ENCODE measurements at places on chromosomes 2 and 18.

DNA sequence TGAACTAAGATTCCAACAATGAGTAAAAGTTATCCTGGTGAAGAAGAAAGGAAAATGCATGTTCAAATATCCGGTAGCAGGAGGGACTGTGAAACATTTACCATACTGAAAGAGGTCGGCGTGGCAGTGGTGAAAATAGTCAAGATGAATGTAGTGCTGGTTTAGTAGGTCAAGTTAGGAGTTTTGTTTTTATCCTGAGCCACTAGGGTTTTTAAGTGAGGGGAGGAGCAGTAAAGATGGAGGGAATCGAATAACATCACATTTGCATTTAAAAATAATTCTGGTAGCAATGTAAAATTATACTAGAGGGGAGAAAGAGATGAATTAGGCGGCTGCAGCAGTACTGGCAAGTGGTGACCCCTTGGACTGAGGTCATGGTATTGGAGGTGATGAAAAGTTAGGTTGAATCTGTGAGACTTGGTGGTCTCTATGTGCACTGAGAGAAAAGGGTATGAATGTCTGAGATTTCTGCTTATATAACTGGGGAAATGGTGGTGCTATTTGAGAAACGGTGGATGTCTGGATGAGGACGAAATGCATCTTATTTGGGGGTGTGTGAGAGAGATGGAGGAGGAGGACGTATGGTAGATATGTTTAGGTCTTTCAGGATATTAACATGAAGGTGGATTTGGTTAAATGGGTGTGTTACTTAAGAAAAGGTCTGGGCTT is 5.9 kb downstream of the VAPA start:
- no peak for DNase-seq

DNA sequence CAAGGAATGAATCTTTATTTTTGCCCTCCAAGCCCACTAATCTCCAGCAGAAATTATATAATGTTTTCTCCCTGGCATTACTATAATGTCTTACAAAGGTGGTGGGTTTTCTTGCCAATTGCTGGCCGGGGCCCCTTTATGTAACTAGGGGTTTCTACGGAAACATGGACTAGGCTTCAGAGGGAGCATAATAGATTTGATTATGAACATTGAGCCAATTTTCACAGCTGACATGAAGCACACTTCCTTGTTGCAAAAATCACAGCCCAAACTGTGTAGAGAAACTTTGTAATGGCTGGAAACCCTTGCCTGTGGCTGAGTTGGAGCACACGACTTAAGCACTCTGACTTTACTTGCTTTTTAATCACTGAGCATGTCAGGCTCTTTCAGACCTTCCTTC is 3.8 kb upstream of the CYRIA start:
- DNase-seq: no peak

DNA sequence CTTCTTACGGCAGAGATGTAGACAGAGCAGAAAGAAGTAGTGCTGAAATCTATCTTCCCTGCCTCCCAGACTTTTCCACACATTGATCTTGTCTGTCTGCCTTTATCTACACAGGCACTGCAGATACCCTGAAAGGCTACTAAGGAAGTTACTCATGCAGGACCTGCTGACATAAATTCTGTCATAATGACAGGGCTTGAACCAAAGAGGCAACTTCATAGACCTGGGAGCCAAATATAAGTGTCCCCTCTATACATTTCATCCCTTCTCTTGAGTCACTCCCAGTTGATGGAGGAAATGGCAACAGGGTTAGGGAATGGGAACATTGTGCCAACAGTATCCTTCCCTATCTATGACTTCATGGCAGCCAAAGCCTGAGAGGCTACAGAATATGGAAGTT is 157.5 kb downstream of the TNS1 start:
- DNase-seq: no peak

GRCh38 chr2:201203916-201204654 is 21.1 kb downstream of the CASP10 start:
- no peak for DNase-seq

DNA sequence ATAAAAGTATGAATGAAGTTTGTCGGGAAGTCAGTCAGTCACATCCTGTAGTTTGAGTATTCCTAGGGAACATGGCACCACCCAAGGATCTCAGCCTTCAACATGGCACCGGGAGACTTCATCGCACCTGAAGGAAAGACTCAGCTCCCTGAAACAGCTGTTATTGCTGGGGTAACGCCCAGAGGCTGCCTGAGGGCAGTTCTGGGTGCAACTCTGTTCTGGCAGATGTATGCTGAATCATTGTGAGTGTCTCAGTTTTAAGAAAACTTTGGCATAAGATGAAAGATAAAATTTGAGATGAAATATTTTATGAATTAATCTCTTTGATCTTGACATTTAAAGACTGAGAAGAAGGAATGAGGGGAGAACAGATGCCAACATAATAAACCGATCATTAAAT is 49.9 kb upstream of the SERPINB2 start:
- no peak for DNase-seq

GRCh38 chr2:79861059-79861374 is 348.2 kb downstream of the CTNNA2 start:
- DNase-seq: peak; percentile 42

- no peak for DNase-seq
These were observed 68.5 kb downstream of the PIGN start for GRCh38 chr18:62118328-62118727.
